Stimulated activated CD4-positive, alpha-beta T cell treated with anti-CD3 and anti-CD28 coated beads, Interleukin-4, amount 100 ng/mL, for 48 hours (primary cell): ENCODE measurements at places on chromosomes 1 and 21.

- DNase-seq, result no peak
Observed at GRCh38 chr1:178944729-178945128, 73.9 kb upstream of the ANGPTL1 start.

DNA sequence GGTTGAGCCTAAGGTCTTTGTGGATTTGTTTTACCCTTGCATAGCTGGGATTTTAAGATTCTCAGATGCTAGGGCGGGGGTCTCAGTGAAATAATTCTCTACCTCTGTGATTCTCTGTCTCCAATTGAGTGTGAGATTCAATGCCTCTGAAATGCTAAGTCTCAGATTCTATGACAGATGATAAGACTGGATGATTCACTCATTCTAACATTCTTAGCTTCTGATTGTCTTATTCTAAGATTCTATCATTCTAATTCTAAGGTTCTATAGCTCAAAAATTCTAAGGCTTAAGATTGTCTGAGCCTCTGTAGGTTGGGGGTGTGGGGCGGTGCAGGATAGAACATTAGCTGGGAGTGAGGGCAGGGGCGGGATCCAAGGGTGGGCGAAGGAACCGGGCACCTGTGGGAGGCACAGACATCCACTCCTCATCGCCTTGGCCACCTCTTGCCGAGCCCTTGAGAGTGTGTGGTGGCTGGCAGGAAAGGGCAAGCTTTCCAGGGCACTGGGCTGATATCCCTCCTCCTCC, 29.5 kb downstream of the ADGRB2 start:
- no peak for DNase-seq

GRCh38 chr1:35707601-35708440, 10.9 kb downstream of the C1orf216 start:
- DNase-seq, result no peak

GRCh38 chr1:68916221-68916902, 419.5 kb upstream of the DEPDC1 start:
- no peak for DNase-seq

DNA sequence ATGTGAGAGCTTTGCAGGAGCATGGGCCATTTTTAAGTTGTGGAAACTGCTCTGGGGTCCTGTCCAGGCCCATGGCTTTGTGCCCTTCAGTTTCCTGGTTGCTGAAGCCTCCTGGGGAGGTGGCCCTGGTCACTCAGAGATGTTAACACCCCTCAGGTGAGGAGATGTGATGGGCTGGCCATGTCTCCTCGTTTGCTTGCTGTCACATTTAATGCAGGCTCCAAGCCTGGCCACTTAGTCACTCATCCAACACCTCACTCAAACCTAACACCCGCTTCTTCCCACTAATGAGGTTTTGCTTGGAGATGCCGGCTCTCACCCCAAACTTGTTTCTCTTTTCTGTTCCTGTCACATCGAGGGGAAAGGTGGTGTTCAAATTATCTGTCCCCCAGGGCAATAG, 192.7 kb downstream of the PTPRU start:
- no peak for DNase-seq

DNA sequence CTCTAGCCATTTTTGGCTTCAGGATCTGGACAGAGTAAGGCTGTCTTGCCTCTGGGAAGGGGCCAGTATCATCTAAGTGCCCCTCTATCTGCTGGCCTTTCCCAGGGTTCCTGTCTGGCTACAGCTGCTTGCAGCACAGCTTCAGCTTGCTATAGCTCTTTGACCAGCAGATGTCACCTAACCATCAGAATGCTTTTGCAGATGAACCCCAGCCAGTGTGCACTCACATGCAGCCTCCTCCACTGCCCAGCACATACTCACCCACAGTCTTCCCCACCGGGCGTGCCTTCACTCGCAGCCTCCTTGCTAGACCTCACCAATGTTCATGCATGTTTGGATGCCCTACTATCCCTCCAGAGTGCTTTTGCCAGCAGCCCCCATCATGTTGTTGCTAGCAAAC, 769.0 kb downstream of the BRINP3 start:
- no peak for DNase-seq

GRCh38 chr1:210483821-210484220, 155.1 kb downstream of the HHAT start:
- no peak for DNase-seq

- DNase-seq, result no peak
Observed at GRCh38 chr1:194289569-194290266, 1103.3 kb upstream of the B3GALT2 start.

- DNase-seq, result no peak
Observed at GRCh38 chr1:47201179-47201578, 11.3 kb upstream of the PDZK1IP1 start.

DNA sequence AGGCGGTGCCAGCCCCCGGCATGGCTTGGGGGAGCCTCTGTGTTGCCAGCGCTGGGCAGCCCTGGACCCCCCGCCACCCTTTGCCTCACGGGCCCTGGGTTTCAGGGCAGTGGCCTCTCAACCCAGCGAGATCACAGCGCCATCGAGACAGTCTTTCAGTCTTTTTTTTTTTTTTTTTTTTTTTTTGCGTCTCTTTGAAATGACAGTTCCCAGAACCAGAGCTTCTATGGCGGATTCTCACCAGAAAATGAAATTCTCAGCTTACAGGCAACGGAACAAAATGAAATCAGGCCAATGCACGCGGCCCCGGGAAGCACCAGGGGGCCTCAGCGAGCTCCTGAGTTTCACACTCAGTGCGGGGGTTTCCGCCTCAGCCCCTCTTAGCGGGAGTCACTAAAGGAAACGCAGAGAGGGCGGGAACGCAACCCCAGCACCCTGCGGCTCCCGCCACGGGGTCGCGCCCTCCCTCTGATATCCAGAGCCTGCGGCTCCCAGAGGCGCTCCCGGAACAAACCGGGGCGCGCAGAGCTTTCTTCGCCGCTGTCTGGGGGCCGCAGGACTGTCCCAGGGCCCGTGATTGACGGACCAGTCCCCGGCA, 8.0 kb upstream of the COL6A1 start:
- DNase-seq, result peak; percentile 63

GRCh38 chr21:42585881-42586280, 67.5 kb upstream of the PDE9A start:
- no peak for DNase-seq

- DNase-seq, result no peak
Observed at GRCh38 chr1:159890390-159890789, 9.6 kb downstream of the CFAP45 start.

DNA sequence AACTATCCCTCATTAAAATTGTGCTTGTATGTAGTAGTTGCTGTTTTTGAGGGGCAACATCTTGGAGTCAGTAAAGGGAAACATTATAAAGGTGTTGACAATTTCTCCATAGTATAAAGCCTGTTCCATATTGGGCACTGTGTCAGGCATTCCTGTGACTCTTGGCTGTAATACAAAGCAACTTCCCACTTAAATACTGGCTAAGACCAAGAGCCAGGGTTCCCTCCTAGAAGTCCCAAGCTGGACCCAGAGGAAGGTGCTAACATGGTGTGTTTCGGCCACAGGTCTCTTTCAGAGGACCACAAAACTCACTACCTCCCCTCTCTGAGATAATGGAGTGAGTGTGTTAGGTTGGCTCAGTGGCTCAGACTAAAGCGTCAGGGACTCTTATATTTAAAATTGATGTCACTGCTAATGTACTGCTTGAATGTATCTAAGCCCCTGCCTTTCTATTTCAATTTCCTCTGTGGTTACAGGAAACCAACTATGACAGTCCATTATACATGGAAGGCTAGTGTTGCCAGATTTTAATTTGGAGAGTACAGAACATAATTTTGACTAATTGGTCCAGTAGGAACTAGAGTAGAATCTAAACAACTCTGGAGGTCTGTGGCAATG, 74.7 kb upstream of the RGL1 start:
- DNase-seq, result no peak

DNA sequence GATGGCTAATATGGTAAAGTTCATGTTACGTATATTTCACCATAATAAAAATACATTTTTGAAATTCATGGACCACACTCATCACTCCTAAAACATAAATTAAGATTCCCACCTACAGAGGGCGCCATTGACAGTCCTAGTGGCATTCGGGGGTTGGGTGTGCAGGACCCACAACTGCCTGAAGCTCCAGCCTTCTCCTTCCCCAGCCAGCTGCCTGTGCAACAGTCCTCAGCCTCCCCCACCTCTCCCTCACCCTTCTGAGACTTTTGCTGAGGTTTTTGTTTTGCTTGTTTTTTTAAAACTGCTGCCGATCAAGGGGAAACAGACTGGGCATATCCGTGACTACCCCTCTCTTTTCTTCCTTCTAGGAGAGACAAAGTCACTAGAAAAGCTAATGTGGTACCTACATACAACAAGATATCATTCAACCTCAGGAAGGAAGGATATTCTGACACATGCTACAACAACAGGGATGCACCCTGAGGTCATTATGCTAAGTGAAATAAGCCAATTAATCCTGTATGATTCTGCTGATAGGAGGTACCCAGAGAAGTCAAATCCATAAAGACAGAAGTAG, 9.2 kb upstream of the EVA1C start:
- peak; percentile 29 for DNase-seq

GRCh38 chr1:202014915-202015661, 4.7 kb downstream of the ELF3 start:
- DNase-seq, result no peak

DNA sequence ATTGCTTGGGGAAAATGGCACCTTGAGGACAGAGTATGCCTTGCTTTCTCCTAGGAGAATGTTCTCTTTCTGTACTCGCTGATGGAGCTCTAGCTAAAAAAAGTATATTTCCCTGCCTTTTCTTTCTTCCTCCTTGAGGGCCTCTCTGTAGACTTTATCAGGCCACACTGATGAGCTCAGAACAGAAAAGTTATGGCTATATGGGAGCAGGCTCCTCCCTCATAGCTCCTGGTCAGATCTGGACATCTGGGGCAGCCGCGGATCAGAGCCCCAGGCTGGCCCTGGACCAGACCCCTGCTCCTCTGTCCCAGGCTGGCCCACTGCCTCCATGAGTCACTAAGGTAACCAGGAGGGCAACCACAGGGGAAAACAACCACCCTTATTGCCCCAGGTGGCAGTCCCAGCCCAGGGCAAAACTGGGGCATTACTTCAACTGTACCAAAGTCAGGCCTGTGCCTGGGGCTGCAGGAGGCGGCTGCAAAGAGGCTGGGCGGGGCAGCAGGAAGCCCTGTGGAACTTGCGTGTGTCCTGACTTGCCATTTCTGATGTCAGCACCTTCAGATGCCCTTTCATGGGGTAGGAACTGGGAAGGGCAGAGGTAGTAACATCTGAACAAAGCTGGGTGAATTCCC, 26.3 kb upstream of the ZNF648 start:
- DNase-seq, result no peak

GRCh38 chr1:28157894-28158293, 18.6 kb downstream of the PTAFR start:
- DNase-seq, result no peak

GRCh38 chr1:219810451-219810850, 117.9 kb downstream of the SLC30A10 start:
- no peak for DNase-seq

DNA sequence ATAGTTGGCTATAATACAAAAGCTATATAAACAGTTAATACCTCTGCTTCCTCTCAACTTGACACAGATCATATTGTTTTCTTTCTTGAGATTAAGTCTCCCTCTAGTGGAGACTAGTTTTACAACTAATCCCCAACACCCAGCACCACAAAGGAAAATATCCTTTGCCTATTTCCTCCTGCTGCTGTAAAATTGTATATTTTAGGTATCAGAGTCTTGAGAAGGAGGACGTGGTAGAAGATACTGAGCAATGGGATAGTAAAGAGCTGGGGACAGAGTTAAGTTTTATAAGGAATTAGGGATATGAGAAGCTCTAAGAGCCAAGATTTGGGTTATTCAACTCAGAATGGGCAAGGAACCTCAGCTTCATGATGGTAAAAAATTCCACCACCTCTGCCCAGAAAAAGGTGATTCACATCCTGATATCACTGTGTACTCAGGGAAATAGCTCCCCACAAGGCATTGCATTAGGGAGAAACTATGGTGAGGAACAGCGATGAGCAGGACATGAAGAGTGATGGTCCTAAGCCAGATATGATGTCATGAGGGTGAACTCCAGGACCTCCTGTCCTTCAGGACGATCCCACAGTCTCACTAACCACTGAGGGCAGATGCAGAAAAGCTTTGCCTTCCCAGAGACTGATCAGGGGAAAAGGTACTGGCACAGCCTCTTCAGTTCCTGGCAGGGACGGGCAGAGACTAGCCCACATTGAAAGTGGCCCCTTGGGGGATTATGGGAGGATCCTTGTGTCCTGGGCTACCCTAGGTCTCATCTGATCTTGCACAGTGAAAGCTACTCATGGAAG, 14.7 kb upstream of the CFAP126 start:
- DNase-seq, result no peak

GRCh38 chr1:21168444-21168843, 8.3 kb downstream of the EIF4G3 start:
- no peak for DNase-seq

DNA sequence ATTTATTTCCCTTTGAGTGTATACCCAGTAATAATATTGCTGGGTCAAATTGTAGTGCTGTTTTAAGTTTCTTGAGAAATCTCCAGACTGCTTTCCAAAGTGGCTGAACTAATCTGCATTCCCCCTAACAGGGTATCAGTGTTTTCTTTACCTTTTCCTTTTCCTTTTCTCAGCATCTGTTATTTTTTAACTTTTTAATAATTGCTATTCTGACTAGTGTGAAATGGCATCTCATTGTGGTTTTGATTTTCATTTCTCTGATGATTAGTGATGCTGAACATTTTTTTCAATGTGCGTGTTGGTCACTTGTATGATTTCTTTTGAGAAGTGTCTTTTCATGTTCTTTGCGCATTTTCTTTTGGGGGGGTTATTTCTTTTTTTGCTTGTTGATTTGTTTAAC, 374.9 kb upstream of the BRINP3 start:
- no peak for DNase-seq

DNA sequence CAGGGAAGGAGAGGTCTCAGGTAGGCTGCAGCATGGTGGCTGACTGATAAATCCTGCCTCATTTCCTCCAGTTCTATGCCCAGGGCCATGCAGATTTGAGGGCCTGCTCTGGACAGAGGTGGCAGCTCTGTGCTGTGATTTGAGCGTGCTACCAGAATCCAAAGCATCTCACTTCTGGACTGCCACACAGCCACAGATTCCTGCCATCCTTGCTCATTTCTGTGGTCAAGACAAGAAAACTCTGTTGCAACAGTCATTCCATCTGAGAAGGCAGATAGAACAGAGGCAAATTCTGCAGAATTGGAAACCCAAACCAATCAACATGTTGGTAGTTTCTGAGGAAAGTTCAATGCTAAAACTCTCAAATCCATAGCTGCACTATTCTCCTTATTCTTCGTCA, 102.8 kb upstream of the GALNT2 start:
- DNase-seq, result no peak

DNA sequence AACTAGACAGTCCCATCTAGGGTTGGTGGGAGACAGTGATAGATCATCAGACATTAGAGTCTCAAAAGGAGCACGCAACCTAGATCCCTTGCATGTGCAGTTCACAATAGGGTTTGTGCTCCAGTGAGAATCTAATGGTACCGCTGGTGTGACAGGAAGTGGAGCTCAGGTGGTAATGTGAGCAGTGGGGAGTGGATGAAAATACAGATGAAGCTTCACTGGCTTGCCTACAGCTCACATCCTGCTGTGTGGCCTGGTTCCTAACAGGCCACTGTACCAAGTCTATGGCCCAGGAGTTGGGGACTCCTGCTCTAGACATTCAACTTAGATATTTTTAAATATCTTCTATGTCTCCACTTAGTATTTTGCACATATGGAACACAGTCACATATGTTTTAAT, 231.1 kb upstream of the NRIP1 start:
- DNase-seq, result no peak
